Naive thymus-derived CD4-positive, alpha-beta T cell (primary cell): ENCODE measurements at places on chromosomes 4 and X. TPM values are rescaled to one million over a fixed set of nuclear protein-coding genes. Genes with fewer than 3 reads are reported as not detected.

- no peak for DNase-seq
These were observed 39.3 kb downstream of the ELF2 start for GRCh38 chr4:139137763-139138162.

- DNase-seq, result no peak
These were observed 954.3 kb downstream of the PCDH7 start for GRCh38 chr4:31674313-31674947.

GRCh38 chrX:110675886-110676285, 119.7 kb downstream of the CHRDL1 start:
- no peak for DNase-seq

Gene HMX1
- total RNA-seq, result not detected in 2 replicates

GRCh38 chrX:132025041-132025440, 1.9 kb downstream of the STK26 start:
- no peak for DNase-seq

- DNase-seq, result no peak
These were observed 245.9 kb downstream of the HS3ST1 start for GRCh38 chr4:11182586-11183355.

Gene SLIT2
- total RNA-seq, result not detected

GRCh38 chr4:114019276-114019968, 40.0 kb upstream of the ARSJ start:
- DNase-seq, result no peak

GRCh38 chrX:121000589-121000988, 15.0 kb upstream of the CT47A1 start:
- DNase-seq, result no peak

Gene CXCL6
- not detected for total RNA-seq

GRCh38 chrX:34918091-34918736, 24.4 kb upstream of the FAM47B start:
- DNase-seq, result no peak

- DNase-seq, result no peak
These were observed 153.5 kb upstream of the FAM241A start for GRCh38 chr4:111991797-111992196.

GRCh38 chrX:19649226-19649995, 134.1 kb upstream of the MAP3K15 start:
- DNase-seq, result no peak

Gene CTPS2
- total RNA-seq, result 5.6 TPM

DNA sequence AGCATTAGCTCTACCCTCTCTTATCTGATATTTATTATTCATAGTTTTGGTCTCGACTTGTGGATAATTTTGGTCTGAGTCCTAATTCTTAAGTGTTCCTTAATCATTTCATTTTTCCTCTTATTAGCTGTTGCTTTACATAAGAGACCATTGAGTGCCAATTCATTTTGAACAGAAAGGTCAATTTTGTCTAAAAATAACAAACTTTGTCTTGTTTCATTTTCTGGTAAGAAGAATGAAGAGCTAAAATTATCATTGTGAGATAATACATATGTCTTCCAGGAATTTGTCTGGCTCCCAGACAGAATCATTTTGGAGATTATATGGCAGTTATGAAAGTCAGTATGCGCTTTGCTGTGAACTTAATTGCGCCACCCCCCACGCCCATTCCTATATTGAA, 1471.8 kb downstream of the PCDH7 start:
- DNase-seq, result no peak

Gene TMEM255A
- not detected for total RNA-seq

DNA sequence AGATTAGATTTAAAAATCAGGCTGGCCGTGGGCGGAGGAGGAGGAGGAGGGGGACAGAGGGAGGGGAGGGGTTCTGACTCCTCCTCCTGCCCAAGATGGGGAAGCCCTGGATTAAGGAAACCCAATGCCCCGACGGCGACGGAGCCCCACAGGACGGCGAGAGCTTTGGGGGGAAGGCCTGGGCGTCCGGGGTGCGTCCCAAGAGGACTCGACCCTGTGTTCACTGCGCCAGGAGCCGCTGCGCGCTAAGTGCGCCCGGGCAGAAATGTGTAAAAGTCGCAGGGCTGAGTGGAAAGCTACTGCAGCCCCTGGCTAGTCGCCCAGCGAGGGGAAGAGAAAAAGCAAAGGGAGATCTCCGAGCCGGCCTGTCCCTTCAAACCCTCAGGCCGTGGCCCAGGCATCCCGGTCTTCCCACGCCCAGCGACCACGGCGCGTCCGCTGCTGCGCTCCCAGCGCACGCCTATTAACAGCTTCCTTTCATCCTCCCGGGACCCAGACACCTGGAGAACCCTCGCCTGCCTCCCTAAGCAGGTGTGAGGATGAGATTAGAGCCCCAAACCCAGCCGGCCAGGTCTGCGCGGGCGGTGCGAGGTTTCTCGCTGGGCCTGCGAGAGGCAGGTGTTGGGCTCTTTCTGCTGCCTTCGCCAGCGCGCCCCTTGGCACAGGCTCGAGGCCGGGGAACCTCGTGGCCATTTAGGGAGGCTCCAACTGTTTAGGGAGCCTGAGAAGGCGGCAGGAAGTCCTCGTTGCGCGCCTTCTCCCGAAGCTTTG, 1.4 kb upstream of the RPS6KA3 start:
- peak; percentile 22 for DNase-seq

Gene NR0B1
- not detected for total RNA-seq

- no peak for DNase-seq
These were observed 205.4 kb downstream of the SHROOM3 start for GRCh38 chr4:76640353-76640910.

- DNase-seq, result no peak
These were observed 7.0 kb upstream of the CDKN2AIP start for GRCh38 chr4:183437452-183437851.

DNA sequence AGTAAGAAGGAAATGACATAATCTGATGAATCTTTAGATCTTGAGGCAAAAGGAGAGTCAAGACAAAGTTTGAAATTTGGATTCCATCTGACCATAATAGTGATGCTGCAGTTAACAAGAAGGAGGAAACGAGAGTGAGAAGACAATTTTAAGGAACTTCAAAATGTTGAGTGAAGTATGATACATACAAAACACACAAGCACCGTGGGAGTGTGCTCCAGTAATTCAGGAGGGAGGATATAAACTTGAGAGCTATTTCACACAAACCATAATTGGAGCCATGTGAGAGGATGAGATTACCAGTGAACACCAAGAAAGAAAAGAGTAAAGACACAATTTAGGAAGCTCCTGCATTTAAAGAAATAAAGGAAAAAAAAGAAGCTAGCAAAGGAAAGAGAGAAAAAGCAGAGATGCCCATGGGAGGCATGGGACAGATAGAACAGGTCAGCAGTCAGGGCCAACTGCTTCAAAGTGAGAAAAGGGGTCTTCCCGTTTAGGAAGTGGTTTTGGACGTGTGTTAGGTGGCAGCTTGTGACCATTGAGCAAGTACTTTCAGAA, 150.7 kb upstream of the SLC7A11 start:
- DNase-seq, result no peak

Gene EMD
- 81.7 TPM for total RNA-seq

Gene ADH1B
- total RNA-seq, result not detected

- no peak for DNase-seq
These were observed 176.9 kb upstream of the PPP1R2C start for GRCh38 chrX:42954880-42955279.
